ENCODE measurements at places on chromosomes 16 and 17. TPM values are rescaled to one million over a fixed set of nuclear protein-coding genes. Genes with fewer than 3 reads are reported as not detected.

GRCh38 chr17:31251105-31251969 is 45.7 kb downstream of the OMG start:
- DNase-seq = no peak

Gene KRTAP1-5
- total RNA-seq = not detected

GRCh38 chr16:66878067-66878466 is 2.2 kb upstream of the PDP2 start:
- DNase-seq = no peak

DNA sequence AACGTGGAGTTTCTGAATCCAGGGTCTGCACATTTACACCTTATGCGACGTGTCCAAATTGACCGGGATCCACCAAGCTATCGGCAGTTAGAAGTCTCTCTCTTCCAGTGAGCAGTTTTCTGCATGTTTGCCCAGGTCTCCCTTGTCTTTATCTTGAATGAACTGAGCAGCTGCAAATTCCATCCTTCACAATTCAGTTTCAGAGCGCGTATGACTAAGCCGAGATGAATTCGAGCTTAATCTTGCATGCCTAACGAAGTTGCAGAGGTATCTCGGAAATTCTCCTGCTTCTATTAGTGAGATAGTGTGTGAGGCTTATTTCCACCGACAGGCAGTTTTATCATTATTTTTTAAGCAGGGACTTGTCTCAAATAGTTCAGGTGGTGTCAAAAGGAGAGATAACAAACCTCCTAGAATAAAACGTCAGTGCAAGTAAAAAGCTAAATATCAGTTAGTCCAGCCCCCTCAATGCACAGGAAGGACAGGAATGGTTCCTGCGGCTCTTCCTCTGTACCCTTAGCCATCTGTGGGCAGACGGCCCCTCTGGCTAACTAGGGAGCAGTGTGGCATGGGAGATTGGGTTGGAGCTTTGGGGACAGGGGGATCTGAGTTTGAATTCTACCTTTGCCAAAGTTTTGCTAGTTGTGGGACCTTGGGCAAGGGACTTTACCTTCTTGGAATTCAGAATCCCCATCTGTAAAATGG is 93.0 kb upstream of the GPR139 start:
- no peak for DNase-seq

Gene SBK1
- total RNA-seq = 17.7 TPM

- no peak for DNase-seq
Measured at GRCh38 chr17:77228241-77228752, 87.5 kb downstream of the SEC14L1 start.

- DNase-seq = no peak
Measured at GRCh38 chr17:32819035-32819434, 57.9 kb downstream of the MYO1D start.

GRCh38 chr16:77951788-77952187 is 70.6 kb upstream of the CLEC3A start:
- DNase-seq = no peak

Gene TERB1
- total RNA-seq = 0.40 TPM

- no peak for DNase-seq
Measured at GRCh38 chr17:65545705-65546523, 15.5 kb downstream of the AXIN2 start.

DNA sequence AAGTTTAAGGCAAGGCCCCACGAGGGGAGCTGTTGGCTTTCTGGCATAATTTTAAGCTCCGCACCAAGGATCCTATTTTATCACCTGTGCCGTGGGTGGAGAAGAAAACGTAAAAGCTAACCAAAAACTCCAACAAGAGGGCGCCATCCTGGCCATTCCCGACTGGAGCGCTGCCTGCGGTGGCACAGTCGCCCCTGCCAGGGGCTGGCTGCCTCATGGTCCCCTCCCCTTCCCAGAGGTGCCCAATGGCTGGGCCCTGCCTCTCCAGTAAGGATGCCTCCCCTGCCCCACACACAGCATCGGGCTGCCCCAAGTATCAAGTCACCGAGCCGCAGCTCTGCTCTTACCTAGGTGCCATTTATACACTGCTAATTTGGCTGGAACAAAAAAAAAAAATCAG is 36.3 kb downstream of the ZDHHC7 start:
- DNase-seq = no peak

Gene FOXJ1
- total RNA-seq = 1.3 TPM

Data from T-helper 17 cell (primary cell).